ENCODE measurements at places on chromosomes 1 and 21.

- DNase-seq, result peak; percentile 95
Observed at GRCh38 chr1:2322065-2322571, 69.2 kb downstream of the MORN1 start.

- no peak for DNase-seq
Observed at GRCh38 chr1:36866169-36866814, 168.0 kb downstream of the GRIK3 start.

DNA sequence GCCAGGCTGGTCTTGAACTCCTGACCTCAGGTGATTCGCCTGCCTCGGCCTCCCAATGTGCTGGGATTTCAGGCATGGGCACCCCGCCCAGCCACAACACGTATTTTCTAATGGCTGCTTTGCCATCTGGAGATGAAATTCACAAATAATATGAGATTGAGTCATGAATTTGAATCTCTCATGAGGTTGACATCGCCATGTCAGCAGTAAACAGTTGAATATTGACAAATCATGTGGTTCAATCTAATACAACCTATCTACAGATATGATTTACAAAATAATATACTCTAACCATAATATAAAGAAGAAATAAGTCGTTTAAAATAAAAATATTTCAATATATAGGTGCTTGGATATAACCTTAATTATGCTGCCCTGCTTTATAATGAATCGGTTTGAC, 42.1 kb downstream of the MYOM3 start:
- DNase-seq, result no peak

DNA sequence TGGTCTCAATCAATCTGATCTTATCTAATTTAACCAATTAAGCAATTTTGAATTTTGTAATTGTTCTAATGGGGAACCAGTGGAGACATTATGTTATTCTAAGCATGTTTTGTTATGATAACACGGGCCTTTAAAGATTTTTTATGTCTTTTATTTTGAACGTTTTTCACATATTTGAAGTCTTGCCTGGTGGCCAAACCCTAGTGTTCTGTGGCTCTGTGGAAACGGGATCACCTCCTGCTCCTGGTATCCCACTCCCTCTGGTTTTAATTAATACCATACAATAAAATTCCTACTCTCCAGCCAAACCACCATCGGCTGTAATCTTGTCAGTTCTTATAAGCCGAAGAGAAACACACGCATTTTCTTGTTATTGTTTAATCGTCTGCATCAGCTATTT, 22.9 kb upstream of the LMO4 start:
- peak; percentile 56 for DNase-seq

- peak; percentile 56 for DNase-seq
Observed at GRCh38 chr1:26391450-26391849, 18.9 kb upstream of the ZNF683 start.

DNA sequence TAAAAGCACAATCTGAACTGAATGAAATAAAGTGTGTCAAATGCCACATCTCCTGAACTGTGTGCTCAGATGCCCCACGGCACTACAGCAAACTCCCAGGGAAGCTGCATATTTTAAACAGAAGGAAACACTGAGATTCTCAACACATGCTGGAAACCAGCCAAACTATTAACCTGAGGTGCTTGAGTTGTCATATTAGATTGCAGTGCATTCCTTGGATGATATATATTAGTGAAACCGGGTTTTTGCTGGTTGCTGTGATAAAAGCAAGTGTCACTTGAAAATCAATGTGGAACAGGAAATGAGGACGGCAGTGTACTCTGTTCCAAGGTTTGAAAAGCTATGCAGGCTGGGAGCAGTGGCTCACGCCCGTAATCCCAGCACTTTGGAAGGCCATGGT, 8.7 kb downstream of the SYNJ1 start:
- no peak for DNase-seq

GRCh38 chr1:211737115-211738035, 62.0 kb upstream of the NEK2 start:
- no peak for DNase-seq

- DNase-seq, result no peak
Observed at GRCh38 chr1:204647805-204648153, 37.8 kb downstream of the LRRN2 start.

DNA sequence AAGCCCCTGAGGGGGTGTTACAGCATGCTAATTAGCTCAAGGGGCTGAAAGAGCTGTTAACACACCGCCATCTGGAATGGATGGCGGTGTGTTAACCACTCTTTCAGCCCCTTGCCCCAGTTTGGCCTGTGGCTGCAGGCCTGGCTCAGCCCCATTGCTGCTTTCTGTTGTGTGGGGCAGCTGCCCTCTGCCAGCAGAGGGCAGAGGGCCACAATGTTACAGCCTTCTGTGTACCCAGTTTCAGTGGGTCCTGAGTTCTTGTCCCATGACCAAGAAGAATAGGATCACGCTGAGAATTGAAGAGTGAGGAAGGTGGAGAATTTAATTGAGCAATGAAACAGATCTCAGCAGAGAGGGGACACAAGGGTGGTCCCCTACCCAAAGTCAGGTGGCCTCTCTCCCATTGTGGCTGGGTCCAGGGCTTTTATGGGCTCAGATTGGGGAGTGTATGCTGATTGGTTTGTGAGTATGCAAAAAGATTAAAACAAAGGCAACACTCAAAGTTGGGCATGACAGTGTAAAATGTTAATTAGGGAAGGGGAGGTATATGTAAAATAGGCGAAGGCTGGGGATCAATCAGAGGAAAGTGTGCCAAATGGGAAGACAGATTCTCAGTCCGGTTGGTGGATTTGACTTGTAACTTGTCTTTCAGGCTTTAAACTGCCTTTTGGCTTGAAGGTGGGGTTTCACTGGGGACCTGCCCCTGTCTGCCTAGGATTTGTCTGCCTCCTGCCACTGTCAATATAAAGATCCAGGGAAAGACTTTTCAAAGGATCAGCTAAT, 142.2 kb downstream of the RABGAP1L start:
- DNase-seq, result no peak

DNA sequence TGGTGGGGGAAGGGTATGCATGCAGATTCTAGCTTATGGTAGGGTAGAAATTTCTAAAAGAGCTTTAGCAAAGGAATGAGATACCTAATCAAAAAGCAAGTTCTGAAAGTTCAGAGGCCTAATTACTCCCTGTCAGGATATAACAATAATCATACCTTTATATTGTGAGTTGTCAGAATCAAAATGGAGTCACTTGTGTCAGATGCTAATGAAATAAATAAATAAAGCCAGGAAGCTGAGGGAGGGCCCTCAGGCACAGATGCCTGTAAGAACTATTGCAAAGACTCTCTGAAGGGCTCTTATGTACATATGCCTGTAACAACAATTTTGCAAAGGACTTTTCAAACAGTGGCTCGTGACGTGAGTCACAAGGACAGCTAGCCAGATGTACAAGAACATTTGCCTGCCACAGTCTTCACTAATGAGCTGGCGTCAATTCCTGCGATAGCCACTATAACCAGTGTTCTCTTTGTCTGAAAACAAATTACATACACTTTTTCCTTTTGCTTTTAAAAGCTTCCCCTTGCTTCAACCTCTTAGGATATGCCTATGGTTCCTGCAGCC, 27.4 kb upstream of the DNASE2B start:
- peak; percentile 25 for DNase-seq

DNA sequence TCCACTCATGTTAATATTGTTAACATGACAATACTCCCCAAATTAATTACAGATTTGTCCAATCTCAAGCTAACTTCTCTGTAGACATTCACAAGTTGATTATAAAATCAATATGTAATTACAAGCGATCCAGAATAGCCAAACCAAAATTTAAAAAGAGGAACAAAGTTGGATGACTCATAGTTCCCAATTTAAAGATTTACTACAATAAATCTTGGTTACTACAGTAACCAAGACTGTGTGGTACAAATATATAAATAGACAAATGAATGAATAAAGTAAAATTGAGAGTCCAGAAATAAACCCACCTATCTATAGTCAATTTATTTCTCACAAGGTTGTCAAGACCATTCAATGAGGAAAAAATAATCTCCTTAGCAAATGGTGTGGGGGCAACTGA, 7.1 kb upstream of the KRTAP10-4 start:
- no peak for DNase-seq

GRCh38 chr21:39153373-39153772, 29.9 kb downstream of the PSMG1 start:
- DNase-seq, result peak; percentile 13

- DNase-seq, result peak; percentile 77
Observed at GRCh38 chr1:169741666-169742394, 8.0 kb upstream of the SELE start.

GRCh38 chr1:187383366-187383765, 554.6 kb downstream of the PLA2G4A start:
- DNase-seq, result no peak

DNA sequence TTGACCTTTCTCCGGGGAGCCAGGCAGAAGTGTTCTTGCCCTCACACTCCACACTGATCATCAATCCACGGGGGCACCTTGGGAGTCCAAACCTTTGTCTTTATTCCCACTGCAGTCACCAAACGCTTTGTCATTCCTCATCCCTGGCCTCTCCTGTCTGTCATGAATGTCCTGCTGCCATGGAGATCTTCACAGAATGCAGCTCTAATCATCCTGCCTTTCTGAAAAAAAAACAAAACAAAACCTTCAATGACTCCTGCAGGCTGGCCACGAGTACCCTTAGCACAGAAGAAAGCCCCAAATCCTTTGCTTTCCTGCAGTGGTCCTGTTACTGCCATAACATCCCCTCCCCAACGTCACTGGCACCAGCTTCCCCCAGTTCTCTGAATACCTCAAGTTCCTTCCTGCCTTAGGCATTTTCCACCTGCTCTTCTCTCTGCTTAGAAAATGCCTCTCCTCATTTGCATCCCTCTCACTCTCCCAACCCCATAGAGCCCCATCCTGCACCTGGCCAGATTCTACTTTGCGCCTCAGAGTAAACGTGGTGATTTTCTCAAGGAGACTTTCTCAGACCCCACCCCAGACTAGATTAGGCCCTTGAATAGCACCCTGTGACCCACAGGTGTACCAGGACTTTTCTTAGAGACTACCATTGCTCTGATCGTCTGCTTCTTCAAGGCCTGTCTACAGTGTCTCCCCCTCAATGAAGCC, 131.2 kb downstream of the AK5 start:
- DNase-seq, result no peak

DNA sequence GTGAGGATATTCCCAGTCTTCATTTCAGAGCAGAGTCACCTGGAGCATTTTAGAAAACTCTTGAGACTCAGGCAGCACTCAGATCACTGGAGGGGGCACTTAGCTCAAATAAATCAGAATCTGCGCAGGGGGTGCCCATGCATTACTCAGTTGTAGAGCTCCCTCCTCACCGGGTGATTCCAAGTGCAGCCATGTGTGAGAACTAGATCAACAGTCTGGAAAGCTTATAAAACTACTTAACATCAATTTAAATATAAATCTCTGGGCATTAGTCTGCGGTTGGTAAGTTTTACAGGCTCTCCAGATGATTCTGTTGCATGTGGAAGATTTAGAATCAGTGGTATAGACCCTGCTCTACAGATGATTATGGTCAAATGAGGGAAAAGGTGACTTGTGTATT, 128.6 kb downstream of the ST6GALNAC3 start:
- no peak for DNase-seq

GRCh38 chr1:170395149-170395548, 136.8 kb upstream of the GORAB start:
- DNase-seq, result no peak

DNA sequence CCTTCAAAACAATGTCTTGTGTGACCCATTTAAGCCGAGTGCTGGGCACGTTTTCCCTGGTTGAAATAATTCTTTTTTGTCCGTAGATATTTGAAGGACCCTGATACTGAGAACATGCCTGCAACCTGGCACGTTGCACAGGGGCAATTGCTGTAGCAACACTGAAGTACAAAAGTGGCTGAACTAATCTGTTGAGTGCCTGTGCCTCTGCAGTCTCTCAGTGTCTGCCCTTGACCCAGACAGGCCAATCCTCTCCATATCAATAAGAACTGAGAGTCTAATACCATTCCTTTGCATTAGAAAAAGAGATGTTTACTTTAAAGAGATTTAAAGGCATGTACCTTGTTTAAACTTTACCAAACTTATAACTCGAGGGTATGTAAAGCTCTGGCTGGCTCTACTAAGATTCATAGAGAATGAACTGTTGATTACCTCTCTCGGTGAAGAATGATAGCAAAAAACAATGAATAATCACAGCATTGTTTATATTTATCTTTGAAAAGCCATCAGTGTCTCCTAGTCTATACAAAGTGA, 2.4 kb downstream of the GREM2 start:
- no peak for DNase-seq

- no peak for DNase-seq
Observed at GRCh38 chr21:33155422-33155821, 74.3 kb upstream of the IFNAR2 start.

GRCh38 chr1:93963585-93963984, 54.4 kb upstream of the GCLM start:
- DNase-seq, result no peak

- DNase-seq, result peak; percentile 72
Observed at GRCh38 chr1:232463225-232463624, 166.7 kb downstream of the SIPA1L2 start.

- DNase-seq, result no peak
Observed at GRCh38 chr1:208450958-208451357, 206.8 kb upstream of the PLXNA2 start.

- DNase-seq, result peak; percentile 95
Observed at GRCh38 chr1:153790966-153791647, 15.9 kb downstream of the SLC27A3 start.

DNA sequence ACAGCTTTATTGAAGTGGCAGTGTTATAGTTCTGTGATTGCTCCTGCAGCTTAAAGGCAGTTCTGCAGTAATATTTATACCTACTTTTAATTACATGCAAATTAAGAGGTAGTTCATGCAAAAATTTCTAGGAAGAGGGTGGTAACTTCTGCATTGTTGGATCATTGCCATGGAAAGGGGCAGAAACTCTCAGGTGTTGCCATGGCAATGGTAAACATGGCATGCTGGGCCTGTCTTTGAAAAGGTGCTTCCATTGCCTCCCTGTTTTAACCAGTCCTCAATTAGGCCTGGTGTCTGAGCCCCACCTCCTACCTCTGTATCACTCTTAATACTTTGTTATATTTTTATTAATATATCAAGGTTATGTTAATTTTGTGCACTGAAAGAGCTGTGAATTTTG, 104.7 kb downstream of the DISC1 start:
- DNase-seq, result no peak

All from adipocyte (in vitro differentiated cells).